ENCODE measurements at places on chromosomes 12 and 14.

GRCh38 chr12:115700081-115700480, 577.4 kb downstream of the MED13L start:
- no peak for DNase-seq

DNA sequence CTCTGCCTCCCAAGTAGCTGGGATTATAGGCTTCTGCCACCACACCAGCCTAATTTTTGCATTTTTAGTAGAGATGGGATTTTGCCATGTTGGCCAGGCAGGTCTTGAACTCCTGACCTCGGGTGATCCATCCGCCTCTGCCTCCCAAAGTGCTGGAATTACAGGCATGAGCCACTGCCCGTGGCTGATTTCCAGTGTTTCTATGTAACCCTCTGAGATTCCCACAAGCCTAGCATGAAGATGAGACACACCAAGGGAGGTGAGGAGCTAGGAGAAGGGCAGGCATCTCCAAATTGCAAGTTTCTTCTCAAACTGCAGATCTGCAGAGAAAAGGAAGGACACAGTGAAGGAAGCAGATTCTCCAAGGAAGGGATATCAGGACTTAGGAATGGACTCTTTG, 125.0 kb downstream of the CACNA1C start:
- no peak for DNase-seq

DNA sequence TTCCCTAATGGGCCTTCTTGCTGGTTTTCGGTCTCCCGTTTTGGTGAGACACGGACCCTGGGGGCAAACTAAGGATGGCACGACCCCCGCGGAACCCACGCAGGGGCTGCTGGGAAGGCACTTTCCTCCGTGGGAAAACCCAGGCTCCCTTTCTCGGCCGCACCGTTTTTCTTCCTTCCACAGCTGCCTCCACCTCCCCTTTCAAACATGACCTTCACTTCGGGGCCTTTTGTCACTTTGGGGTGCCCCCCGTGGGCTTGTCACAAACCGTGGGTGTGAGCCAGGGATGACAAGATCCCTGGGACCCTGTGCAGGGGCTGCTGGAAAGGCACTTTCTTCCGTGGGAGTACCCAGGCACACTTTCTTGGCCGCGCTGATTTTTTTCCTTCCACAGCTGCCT, 268.7 kb downstream of the ALG10 start:
- no peak for DNase-seq

GRCh38 chr14:77140359-77141213, 1.0 kb downstream of the ZDHHC22 start:
- DNase-seq: no peak

GRCh38 chr12:79549531-79550271, 141.1 kb downstream of the PAWR start:
- DNase-seq: no peak

- DNase-seq: no peak
Measured at GRCh38 chr12:68138480-68138879, 21.1 kb downstream of the IFNG start.

DNA sequence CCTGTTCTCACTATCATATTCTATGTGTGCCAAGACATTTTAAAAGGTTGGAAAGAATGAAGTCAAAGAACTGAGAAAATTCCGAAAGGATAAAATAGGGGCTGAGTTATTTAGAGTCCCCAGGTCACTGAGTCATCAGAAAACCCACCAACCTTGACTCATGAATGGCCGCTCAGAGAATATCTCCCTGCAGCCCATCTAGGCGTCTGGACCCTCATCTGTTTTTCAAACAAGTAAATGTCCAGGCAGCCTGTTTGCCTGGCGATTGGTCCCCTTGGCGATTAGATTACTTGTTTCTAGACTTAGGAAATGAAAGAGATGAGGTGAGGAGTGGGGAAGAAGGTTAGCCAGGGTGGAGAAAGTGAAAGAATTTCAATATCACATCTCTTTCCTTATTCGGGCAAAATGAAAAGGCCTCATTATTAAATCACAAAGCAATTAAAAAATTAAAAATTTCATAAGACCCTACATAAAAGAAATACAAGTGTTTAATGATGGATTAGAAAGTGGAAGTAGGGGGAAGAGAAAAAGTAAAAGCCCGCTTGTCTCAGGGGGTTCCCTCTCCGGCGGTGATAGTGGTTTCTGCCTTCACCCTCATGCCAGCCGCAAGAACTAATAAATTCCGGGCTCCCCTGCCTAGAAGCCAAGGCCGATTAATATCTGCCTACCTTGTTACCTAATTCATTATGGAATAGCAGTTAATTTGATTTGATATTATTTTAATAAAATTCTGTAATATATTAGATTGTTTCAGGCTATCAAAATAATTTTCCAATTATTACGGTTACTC, 415.9 kb downstream of the BCL11B start:
- no peak for DNase-seq

DNA sequence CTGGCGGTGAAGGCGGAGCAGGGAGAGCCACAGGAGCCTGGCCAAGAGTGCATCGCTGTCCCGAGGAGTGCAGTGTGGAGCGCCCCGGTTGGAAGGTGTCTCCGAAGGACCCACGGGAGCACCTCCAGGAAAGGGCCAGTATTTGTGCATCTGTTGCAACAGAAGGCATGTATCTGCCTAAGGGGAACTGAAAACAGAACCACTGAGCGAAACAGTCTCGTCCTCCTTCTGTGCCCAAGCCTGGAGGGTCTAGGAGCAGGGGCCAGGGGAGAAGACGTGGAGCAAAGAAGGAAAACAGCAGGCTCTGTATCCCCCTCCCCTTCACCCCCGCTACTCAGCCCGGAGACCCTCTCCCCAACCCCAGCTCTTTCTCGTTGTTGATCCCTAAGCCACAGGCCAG, 5.3 kb upstream of the LRRC10 start:
- no peak for DNase-seq

DNA sequence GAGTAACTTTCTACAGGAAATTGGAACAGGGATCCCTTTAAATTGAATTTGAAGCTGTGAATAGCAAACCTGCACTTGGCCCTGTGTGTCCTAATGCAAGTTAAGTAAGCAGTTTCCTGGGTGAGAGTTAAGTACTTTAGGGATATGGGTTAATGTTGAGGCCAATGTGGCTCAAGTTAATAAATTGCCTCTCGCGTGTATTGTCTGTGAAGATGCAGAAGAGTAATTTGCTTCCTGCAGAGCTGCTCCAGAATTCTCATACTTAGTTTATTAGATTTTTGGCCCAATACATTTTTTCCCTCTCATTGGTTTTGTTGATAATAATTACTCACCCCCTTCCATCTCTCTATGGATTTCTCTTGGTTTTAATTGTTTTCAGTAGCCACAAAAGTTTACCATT, 86.5 kb downstream of the SLC25A47 start:
- DNase-seq: no peak

GRCh38 chr12:5581019-5581418, 149.1 kb downstream of the NTF3 start:
- DNase-seq: no peak

GRCh38 chr14:54333511-54333910, 63.3 kb upstream of the CDKN3 start:
- no peak for DNase-seq

DNA sequence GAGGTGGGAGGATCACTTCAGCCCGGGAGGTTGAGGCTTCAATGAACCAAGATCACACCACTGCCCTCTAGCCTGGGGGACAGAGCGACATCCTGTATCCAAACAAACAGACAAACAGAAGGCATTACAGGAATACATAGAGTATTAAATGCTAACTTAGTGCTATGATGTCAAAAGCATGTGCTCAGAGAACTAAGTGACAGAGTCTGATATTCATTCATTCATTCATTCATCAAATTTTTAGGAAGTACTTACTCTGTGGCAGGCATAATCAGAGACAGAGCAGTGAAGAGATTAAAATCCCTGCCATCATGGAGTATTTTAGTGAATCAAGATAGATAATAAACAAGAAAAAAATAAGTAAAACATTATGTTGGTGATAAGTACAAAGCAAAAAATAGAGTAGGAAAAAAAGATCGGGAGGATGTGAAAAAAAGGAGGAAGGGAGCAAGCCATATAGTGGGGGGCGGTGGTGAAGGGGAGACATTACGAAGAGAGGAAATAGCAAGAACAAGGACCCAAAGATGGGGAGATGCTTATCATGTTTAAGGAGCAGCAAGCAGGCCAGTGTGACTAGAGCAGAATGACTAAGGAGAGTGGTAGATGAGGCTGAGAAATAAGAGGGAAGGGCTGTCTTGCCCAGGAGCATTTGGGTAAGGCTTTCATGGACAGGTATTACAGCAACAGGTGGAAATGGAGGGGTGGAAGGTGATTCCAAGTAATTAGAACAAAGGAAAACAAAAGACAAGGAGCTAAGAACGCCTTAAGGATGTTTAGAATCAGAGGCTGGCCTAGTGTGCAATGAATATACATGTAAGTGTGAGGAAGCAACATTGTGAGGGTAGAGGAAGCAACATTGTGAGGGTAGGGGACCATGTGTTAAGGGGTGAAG, 2.8 kb downstream of the MAP4K5 start:
- DNase-seq: no peak

- no peak for DNase-seq
Measured at GRCh38 chr12:114875313-114875712, 191.3 kb upstream of the TBX3 start.

GRCh38 chr12:2974560-2974971, 15.4 kb downstream of the TEAD4 start:
- DNase-seq: no peak

DNA sequence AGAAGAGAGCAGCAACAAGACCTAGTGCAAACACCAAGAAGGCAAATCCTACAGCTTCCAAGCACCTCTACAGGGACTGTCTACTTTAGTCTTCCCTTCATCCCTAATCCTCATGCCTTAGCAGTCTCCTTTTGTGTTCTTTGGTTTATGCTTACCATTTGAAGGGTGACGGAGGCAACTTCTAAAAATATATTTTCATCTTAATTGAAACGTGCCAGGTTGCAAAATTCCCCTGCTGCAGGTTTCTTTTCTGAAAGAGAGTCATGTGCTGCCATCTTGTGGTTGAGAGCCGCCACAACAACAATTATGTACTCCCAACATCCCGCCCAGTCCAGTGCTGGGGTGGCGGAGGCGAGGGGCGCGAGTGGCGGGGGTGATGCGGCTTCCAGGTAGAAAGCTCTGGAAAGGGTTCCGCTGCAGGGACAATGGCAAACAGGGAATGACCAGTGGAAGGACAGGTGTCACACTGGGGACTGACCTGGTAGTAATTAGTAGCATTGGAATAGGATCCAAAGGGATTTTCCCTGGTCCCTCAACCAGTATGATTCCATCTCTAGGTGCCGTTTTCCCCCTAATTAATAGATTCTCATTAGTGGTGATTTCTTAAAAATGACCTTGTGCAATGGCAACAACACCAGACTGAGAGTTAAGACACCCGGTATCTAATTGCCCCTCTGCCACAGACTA, 80.3 kb upstream of the GNG2 start:
- DNase-seq: peak; percentile 50

DNA sequence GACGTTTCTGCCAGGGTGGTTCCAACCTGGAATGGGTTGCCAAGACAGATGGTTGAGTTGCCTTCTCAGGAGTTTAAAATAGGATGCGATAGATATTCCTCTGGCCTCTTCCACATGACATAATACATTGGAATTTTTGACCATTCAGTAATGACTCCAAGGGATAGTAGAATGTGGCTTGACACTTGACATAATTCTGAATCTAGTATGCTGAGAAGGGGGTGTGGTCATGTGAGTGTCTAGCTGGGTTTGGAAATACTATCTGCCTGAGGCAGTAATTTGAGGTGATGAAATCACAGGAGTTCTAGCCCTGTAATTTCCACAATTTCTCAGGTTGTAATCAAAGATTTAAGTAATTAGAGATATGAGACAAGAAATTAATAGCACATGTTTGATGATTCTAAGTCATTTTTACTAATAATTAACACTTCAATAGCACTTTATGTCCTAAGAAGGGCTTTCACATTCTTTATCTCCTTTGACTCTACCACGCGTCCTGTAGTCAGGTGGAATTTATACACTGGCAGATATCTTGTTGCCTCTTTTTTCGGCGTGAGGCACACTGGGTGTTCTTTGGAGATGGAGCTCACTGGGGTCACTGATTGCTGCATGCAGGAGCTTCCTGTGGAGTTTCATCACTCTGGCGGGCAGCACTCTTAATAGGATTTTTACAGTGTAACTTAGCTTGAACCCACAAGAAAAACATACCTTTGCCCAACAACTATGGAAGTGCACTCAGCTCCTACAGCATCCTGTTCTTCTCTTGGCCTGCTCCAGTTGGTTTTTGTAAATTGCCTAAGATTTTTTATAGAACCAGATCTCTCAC, 3.2 kb upstream of the AMIGO2 start:
- peak; percentile 35 for DNase-seq

- no peak for DNase-seq
Measured at GRCh38 chr14:70530417-70530816, 4.4 kb downstream of the ADAM20 start.

DNA sequence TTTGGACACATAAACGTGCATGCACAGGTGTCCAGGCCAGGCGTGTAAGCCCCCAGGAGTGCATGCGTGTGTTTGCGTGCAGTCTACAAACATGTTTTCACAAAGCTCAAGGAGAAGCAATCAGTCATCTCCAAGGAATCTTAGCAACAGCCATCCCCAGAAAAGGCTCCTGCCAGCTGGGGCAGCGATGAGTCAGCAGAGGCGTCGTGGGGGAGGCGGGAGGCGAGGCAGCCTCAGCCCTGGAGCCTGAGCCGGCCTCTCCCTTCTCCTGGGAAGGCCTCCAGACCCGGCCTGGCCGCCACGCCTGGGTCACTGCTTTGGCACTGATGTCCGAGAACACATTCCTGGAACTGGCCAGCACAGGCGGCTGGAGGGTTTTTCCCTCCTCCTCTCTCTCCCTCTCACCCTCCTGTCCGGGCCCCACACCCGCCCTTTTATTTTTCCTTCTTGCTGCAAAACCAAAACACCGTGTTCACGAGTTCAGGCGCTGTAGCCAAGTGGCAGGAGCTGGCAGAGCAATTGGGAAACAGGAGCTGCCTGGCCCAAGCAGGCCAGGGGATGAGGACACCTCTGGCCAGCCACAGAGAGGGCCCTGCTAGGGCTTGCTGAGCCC, 92.7 kb downstream of the LRRC74A start:
- DNase-seq: peak; percentile 91

Data from T1000 (cell line).